Adrenal gland (tissue), 19 donors: ENCODE measurements at places on chromosomes 13 and 19.
A peak's percentile ranks its signal among the peaks of the same experiment; 100 is the strongest.

- DNase-seq = peak; percentile 51
Measured at GRCh38 chr13:52405767-52406494, at the start of gene THSD1. Gene THSD1, minus strand, starts transcription at chr13:52406172. Its CDS starts 3,572 bp downstream, at chr13:52402600.

- no peak for DNase-seq
Measured at GRCh38 chr19:44741258-44741731, 7.2 kb upstream of the BCL3 start.

DNA sequence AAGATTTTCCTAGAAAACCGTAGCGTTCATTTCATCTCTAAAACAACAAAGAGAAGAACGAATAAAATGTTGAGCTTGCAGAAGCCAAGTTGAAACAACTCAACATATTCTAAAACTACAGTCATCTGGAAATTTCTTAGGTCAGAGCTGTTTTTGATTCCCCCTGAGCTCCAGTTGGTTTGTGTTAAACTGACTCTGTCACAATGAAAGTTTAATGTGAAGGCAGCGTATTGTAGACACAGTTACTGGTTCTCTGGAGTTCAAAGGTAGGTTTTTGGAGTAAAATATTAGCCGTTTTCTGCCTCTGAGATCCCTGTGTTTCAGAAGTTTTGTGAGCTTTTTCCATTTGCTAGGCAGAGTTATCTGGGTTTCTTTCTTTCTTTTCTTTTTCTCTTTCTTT, 2.2 kb downstream of the ARHGEF7 start:
- no peak for DNase-seq

DNA sequence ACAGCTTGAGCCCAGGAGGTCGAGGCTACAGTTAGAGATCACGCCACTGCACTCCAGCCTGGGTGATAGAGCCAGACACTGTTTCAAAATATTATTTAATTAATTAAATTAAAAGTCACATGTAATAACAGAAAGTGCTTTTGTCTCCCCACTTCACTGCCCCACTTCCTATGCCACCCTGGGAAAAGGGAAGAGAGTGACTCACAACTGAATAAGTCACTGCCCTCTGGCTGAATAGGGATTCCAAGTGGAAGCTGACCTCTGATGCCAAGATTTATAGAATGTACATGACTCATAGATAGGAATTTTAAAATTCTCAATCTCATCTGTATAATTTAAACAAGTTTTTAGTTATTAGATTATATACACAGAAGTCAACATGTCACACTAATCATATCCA, 22.2 kb upstream of the ERVV-1 start:
- no peak for DNase-seq

- DNase-seq = no peak
Measured at GRCh38 chr13:26679411-26680122, 81.0 kb downstream of the GPR12 start.

GRCh38 chr13:91311491-91311890, 36.0 kb upstream of the MIR17HG start:
- no peak for DNase-seq

DNA sequence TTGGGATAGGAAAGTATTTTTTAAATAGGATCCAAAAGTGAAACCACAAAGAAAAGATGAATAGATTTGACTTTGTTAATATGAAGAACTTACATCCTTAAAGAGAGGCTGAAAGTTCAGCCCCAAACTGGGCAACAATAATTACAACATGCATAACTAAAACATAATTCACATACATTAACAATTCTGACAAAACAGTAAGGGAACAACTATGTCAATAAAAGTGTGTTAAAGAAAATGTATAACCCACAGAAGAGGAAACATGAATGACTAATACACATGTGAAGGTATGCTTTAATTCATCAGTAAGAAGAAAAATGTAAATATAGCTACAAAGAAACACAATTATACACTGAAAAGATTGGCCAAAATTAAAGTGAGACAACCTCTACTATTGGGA, 1597.6 kb upstream of the MIR17HG start:
- DNase-seq = no peak

- DNase-seq = no peak
Measured at GRCh38 chr13:113991191-113991669, 17.4 kb upstream of the C13orf46 start.

- DNase-seq = no peak
Measured at GRCh38 chr19:8557642-8558238, 19.5 kb downstream of the MYO1F start.

DNA sequence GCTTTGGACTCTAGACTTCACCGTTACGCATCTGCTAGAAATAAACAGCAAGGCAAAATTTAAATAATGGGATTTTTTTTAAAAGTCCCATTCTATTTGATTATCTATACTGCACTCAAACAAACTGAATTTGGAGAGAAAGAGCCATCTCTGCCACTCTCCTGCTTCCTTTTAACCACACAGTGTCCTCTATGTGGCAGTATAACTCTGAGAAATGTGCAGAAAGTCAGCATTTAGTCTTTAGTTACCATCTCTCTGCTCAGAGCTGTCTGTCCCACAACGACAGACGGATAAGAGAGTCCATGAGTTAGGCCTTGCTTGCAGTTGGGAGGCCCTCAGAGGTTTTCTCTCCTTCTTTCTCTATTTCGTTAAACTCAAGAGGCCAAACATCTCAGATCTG, 21.2 kb downstream of the CCNA1 start:
- DNase-seq = no peak
